ENCODE measurements at places on chromosomes 1 and 21. TPM values are rescaled to one million over a fixed set of nuclear protein-coding genes. Genes with fewer than 3 reads are reported as not detected.

DNA sequence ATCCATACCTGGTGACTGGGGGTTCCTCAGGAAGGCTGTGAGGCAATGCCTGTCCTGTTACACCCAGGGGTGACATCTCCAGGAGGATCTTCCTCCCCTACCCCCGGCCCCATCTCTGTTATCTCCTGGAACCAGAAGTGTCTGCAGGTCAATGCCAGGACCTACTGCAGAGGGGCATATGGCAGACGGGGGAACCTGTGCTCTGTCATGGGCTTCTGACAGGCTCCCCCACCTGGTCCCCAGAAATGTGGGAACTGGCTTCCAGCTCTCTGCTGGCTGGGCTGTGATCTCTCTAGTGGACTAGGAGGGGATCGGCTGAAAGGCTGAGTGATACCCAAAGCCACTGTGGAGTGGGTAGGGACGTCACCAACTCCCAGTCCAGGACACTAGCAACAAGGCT lies 21.0 kb downstream of the KCND3 start:
- no peaks in the 10 kb centered on the region for H3K36me3 ChIP-seq
- no peak for DNase-seq
- no peaks in the 10 kb centered on the region for H3K27me3 ChIP-seq
- H3K27ac ChIP-seq = no peak overlapping the region

DNA sequence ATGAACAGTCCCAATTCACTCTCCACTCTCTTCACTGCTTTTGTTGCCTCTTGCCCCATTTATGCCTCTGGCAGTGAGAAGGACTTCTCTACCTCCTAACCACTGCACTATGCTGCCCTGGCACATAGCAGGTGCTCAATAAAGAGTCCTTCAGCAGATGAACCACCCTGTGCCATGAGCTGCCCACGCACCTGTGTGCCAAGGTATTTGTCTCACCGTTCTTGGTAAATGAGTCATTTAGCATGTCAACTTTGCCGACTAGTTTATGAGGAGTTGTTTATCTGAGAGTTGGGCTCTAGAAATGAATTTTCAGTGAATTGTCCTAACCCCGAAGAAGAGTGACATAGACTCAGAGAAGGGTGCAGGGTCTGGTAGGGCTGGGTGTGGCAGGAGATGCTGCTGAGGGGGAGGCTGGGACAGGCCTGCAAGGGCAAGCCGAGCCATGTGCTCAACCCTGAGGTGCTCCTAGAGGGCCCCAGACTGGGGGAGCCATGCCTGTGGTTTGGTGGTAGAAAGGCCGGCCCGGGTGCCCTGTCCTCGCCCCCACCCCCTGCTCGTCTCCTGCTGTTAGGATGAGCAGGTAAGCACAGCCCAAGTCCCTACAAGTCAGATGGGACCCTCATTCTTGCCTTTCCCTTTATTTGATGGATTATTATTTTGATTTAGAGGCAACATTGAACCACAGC lies 654.5 kb downstream of the MATN1 start:
- no peaks in the 10 kb centered on the region for H3K27me3 ChIP-seq
- no peaks in the 10 kb centered on the region for H3K4me1 ChIP-seq
- H3K36me3 ChIP-seq = no peaks in the 10 kb centered on the region
- no peak overlapping the region for H3K4me3 ChIP-seq
- DNase-seq = no peak
- H3K27ac ChIP-seq = no peak overlapping the region

- H3K36me3 ChIP-seq = no peaks in the 10 kb centered on the region
- no peak within 1 kb of the TSS for H3K27ac ChIP-seq
- no peaks in the 10 kb centered on the region for H3K4me1 ChIP-seq
- no peaks in the 10 kb centered on the region for H3K27me3 ChIP-seq
- DNase-seq = no peak
These were observed at the start of gene PKLR for GRCh38 chr1:155301342-155301841. Gene PKLR (minus strand): TSS chr1:155301438. CDS start chr1:155301395, 43 bp downstream.

GRCh38 chr1:113975211-113975895 lies 3.9 kb upstream of the OLFML3 start:
- peaks cover 35% of the 10 kb centered on the region for H3K4me1 ChIP-seq
- peak overlapping the region; percentile 79 for H3K27ac ChIP-seq
- no peak for DNase-seq

The OR2T11 gene
- total RNA-seq = not detected

The SLC27A3 gene
- 15.4 TPM for total RNA-seq

All from thyroid gland (tissue), 4 donors.